Activated CD4-positive, alpha-beta T cell treated with anti-CD3 and anti-CD28 coated beads, Interleukin-2, amount 50 U/mL, for 24 hours (primary cell): ENCODE measurements at places on chromosomes 2 and 18.

DNA sequence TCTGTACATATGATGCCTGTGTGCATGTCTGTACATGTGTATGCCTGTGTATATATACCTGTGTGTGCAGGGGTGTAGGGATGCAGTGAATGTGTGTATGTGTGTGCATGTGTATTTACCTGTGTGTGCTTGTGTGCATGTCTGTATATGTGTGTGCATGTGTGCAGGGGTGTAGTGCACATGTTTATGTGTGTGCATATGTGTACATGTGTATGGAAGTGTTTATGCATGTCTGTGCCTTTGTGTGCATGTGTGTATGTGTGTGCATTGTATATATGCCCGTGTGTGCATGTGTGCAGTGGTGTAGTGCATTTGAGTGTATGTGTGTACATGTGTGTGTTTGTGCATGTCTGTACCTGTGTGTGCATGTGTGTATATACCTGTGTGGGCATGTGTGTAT, 51.0 kb upstream of the TMEM18 start:
- DNase-seq: no peak

- no peak for DNase-seq
Measured at GRCh38 chr18:58697146-58697545, 25.9 kb downstream of the MALT1 start.

- no peak for DNase-seq
Measured at GRCh38 chr2:29223851-29224692, 108.9 kb downstream of the CLIP4 start.

GRCh38 chr2:217789003-217789735, 213.6 kb downstream of the TNS1 start:
- DNase-seq: peak; percentile 65

DNA sequence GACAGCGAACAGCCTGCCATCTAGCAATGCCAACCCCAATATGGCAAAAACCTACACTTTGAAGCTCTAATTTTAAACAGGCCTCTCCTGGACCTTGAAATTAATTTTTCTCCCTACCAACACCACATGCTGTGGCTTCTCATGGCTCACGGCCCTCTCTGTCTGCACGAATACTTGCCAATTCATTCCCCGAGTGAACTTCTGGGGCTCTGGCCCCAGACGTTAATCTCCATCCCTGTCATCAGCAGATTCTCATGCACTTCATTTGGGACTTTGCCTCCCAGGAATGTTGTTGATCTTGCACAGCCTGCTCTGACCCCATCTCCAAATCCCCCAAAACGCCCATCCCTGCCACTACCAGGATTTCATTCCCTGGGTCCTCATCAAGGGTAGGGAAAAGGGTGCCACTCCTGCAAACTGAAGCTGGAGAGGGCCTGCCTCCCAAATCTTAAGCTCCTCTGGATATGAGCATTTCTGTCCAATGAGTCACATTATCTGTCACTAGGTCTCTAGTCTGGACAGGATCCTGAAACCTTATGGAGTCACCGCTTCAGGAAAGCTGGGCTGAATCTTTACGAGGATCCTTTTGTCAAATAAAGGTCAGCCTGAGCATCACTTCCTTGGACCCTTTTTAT, 10.4 kb downstream of the FIGLA start:
- DNase-seq: no peak

- no peak for DNase-seq
Measured at GRCh38 chr2:37464067-37464466, 119.6 kb downstream of the QPCT start.

- DNase-seq: no peak
Measured at GRCh38 chr18:36392164-36392978, 94.9 kb downstream of the FHOD3 start.

GRCh38 chr18:47470941-47471340, 219.5 kb upstream of the SKOR2 start:
- no peak for DNase-seq

- no peak for DNase-seq
Measured at GRCh38 chr2:191222507-191222906, 22.7 kb upstream of the MYO1B start.

GRCh38 chr2:18519914-18520450, 40.5 kb downstream of the RDH14 start:
- DNase-seq: no peak

DNA sequence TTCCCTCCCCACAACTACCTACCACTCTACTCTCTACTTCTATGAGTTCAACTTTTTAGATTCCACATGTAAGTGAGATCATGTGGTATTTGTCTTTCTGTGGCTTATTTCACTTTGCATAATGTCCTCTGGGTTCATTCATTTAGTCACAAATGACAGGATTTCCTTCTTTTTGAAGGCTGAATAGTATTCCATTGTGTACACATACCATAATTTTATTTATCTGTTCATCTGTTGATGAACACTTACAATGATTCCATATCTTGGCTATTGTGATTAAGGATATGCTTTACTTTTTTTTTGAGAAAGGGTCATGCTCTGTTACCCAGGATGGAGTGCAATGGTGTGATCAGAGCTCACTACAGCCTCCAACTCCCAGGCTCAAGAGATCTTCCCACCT, 73.6 kb downstream of the ICA1L start:
- DNase-seq: no peak

DNA sequence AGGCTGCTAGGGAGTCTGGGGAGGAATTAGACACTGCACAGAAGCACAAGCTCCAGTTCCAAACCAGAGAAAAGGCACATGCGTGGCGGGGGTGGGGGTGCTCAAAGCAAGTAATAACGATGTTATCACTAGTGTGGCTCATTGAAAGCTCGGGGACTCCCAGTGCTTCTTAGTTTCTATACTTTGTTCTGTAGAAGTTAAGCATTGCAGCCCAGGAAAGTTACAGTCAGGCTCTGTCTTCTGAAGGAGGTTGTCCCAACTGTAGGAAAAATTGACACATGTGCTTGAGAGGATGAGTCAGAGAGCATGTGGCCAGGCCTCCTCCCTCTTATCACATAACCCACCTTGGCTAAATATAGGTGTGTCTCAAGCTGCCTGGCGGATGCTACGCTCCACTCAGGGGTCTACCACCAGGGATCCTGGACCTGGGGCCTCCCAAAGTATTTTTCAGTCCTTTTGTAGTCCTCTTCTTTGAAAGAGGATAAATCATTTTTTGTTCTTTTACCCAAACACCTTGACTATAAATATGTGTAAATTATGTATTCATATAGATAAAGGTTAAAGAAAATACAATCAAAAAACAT, 3.8 kb downstream of the GALNT5 start:
- DNase-seq: peak; percentile 17

DNA sequence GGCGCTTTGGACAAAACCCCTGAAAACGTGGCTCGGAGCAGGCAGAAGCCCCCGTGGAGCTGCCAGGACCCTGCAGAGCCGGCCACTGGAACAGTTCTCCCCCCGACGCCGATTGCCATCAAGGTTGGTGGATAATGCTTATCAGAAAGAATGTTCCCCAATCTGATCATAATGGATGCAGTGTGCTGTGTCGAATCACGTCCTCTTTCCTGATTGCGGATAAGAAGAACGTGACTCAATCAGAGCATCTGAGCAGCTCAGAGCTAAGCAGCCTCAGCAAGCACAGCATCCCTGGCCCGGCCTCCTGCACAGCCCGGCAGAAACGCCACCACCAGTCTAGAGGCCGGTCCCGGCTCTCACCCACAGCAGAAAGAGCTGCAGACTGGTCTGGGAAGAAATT, 488.0 kb downstream of the EIPR1 start:
- no peak for DNase-seq

- no peak for DNase-seq
Measured at GRCh38 chr2:29520001-29520400, 401.4 kb downstream of the ALK start.

DNA sequence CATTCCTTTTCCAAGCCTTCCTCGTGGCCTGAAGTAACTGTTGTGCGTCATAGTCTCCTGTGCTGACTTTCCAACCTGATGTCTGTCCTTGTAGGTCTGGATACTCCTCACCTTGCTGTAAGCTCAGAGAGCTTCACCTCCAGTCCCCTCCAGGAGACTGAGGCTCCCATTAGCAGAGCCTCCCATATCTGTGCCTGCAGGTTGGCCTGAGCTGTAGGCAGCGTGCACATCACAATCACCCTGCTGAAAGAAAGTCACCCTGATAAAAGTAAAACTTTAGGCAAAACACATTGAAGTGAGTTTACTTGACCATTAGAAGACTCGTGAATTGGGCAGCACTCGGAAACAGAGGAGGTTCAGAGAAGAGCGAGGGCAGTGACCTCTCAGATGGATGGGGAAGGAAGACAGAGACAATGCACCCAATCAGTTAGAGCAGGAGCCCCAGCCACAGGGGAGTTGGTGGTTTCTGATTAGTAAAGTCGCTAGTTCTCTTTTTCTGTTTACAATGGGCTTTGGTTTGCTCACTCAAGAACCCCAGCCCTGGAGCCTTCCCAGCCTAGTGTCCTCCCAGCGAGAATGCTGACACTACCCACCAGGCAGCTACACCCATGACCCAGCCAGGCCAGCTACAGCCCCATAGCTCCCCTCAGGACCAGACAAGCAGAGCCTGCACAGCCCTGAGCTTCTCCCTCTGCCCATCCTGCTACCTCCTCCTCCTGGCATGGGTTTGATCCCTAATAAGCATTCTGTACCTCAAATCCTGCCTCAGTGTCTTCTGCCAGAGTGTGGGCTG, 12.1 kb upstream of the TPO start:
- no peak for DNase-seq

GRCh38 chr18:26432651-26433424, 115.5 kb downstream of the KCTD1 start:
- DNase-seq: no peak

DNA sequence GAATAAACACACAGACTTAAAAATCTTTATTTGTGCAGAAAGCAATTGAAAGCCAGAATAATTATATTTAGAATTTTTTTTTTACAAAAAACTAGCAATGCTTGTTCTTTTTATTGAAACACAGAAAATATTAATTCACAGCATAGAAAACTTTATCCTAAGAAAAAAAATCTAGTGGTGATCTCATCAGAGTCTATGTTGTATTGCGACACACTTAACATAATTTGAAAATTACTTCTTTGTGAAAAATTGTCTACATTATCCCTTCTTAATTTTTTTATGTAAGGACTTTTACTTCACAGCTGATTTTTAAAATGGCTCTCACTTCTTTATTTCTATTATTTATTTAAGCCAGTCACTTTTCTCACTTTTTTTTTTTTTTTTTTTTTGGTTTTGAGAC, 103.4 kb downstream of the LDLRAD4 start:
- DNase-seq: no peak
